Right atrium auricular region (tissue), 2 donors: ENCODE measurements at places on chromosomes 6 and 20. TPM values are rescaled to one million over a fixed set of nuclear protein-coding genes. Genes with fewer than 3 reads are reported as not detected.

DNA sequence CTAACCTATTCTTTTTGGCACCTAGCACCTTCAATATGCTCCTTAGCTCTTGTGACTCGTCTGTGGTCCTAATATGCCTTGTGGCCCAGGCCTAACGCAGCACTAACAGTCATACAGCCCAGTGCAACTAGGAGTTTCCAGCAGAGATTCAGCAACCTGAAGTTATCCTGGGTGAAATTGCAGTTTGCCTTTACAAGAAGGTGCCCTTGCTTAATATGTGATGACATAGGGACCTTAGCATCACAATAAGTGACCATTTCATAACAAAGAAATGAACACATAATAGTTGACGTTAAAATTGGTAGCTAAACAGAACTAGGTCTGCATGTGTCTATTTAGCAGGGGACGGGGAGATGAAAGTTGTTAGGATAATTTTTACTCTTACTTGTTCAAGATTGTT lies 10.1 kb downstream of the FIG4 start:
- no peak for DNase-seq

DNA sequence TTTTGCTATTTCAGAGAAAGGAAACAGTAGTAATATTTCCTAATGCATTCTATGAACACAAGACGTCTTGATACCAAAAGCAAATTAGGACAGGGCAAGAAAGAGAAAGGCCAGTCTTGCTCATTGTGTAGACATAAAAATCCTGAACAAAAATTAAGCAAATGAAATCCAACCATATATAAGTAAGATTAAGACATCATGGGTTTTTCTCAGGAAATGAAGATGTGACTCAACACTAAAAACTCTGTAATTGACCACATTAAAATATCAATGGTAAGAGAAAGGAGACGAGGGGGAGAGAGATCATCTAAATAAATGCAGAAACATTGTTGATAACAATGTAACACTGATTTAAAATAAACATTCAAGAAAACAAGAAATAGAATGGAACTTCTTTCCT lies 205.4 kb downstream of the SOD2 start:
- no peak for DNase-seq

Gene KIAA1755
- total RNA-seq = 3.1 TPM

DNA sequence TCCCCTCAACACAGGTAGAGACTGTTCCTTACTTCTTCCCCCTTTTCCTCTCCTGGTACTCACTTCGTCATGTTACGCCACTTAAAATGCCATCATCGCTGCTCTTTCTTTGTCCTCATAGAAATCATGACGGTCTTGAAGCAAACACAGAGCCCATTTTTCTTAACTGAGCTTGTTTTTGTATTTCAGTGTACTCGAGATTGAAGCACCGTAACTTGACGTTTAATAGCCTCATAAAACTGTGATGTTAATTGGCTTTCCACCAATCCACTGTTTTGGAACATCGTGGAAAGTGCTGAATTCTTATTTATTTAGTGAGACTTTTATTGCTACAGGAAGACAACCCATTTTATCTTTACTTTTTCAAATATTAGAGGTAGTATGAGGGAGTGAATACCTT lies 38.7 kb downstream of the DUSP22 start:
- DNase-seq = no peak

Gene MCCD1
- total RNA-seq = not detected

DNA sequence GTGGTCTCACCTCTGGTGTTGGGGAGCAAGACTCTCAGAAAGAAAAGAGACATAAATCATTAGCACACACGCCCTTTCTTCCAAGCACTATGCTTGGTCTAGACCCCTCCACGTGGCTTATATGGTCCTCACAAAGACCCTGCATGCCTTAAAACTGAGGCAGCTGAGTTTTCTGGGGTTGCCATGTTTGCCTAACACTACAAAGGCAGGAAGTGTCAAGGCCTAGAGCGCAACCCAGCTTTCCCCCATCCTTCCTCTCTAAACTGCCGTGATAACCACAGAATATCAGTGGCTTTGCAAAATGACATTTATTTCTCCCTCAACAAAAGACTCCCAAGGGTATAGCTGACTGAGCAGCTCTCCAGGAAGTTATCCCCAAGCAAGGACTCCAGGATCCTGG lies 146.5 kb upstream of the TOP1 start:
- no peak for DNase-seq
